Mesendoderm (in vitro differentiated cells): ENCODE measurements at places on chromosomes 12 and 14.

DNA sequence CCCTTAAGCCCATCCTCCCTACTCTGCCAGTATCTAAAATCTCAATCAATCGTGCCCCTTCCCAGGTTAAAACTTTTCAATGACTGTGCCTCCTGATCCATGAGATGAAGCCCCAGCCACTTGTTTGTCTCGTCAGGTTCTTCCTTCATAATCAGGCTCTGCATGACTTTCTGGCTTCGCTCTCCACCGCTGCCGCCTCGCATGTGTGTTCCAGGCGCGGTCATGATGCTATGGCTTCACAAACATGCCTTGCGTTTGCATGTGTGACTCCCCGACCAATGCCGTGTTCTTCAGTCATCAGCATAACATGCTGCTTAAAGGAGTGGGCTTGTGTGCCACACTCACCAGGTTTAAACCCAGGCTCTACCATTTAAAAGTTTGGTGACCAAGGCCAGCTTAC, 5.0 kb upstream of the C1RL start:
- DNase-seq: no peak

GRCh38 chr12:114683709-114684097, 272 bp downstream of the TBX3 start:
- DNase-seq: no peak

DNA sequence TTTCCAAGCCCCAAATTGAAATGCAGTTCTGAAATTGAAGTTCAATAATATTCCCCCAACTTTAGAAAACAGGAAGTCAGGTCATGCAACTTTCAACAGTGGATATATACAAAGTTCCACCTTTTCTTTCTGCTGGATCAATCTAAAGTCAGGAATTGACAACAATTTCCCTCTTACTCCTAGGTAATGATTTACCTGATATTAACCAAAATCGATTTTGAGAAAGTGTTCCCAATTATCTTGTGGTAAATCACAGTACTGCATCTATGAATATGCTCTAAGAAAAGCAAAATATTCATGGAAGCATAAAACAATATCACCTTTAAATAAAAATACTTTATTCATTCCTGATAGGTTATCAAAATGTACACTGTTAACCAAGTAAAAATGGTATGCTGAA, 28.4 kb downstream of the BDKRB1 start:
- DNase-seq: no peak

DNA sequence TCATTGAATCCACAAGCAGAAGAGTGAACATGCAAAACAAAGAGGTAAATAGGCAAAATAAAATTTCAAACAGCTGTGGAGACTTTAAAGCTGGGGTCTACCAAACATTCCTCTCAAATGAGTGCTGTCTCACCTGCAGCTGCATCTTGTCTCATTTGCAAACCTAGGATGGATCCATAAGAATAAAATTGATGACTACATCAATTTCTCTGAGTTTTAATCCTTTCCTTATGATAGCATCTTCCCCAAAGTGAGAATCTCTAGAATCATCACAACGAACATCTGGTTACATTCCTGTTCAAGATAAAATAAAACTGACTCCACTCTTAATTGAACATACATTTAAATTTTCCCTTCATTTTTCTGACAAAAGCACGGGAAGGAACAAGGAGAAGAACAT, 18.2 kb downstream of the SSTR1 start:
- DNase-seq: no peak

- peak; percentile 83 for DNase-seq
These were observed 235.2 kb downstream of the SLC41A2 start for GRCh38 chr12:104722601-104723534.

GRCh38 chr12:114448618-114448933, 42.6 kb upstream of the TBX5 start:
- peak; percentile 71 for DNase-seq

DNA sequence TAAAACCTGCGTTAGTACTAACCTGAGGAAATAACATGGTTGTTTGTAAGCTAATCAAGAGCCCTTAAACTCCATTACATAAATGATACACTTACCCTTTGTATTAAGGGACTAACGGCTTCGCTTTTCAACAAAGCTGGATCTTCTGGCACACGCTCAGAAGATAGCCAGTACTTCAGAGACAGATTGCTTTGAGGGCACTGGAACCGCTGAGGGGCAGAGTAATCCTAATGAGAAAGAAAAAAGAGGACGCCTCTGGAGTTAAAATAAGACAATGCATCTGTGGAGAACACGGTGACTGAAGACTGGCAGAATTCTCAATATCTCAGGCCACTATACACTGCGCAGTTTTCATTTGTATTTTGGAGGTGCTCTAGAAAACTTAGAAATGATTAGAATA, 1.5 kb upstream of the KTN1 start:
- no peak for DNase-seq

- no peak for DNase-seq
These were observed 336.2 kb upstream of the GARIN6 start for GRCh38 chr12:99311373-99311772.

- DNase-seq: no peak
These were observed 358.9 kb downstream of the PAWR start for GRCh38 chr12:79331870-79332269.

DNA sequence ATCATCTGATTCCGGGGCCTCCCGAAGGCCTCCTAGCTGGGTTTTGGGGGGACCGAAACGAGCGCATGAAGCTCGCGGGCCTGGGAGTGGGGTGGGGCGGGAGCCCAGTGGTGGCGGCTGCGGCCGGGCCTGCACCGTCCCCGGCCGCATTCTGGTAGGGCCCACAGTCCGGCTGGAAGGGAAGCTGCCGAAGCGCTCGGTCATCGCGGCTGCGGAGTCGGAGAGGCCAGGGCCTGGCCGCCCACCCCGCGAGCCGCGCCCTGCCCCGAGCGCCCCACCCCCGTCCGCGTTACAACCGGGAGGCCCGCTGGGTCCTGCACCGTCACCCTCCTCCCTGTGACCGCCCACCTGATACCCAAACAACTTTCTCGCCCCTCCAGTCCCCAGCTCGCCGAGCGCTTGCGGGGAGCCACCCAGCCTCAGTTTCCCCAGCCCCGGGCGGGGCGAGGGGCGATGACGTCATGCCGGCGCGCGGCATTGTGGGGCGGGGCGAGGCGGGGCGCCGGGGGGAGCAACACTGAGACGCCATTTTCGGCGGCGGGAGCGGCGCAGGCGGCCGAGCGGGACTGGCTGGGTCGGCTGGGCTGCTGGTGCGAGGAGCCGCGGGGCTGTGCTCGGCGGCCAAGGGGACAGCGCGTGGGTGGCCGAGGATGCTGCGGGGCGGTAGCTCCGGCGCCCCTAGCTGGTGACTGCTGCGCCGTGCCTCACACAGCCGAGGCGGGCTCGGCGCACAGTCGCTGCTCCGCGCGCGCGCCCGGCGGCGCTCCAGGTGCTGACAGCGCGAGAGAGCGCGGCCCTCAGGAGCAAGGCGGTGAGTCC, at the start of gene KLC1:
Gene KLC1, plus strand, starts transcription at position 528 of the 819 bp plus-strand sequence. CDS start 25,354 bp downstream, outside the sequence.
- peak; percentile 75 for DNase-seq

DNA sequence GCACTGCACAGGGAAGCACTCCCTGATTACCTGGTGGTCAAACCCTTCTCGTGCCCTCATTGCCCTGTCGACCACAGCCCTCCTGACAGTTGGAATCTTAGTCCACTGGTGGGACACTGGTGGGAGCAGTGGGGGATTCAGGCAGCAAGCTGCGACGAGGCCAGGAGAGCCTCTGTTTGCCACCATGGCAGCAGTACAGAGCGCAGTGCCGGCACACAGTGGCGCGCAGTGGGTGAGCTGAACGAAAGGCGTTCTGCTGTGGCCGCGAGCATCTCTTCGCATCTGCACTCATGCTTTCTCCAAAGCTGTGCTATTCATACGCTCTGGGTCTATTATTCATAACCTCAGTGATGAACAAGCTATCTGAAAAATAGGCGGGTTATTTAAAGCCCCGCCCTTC, 14.3 kb downstream of the RFLNA start:
- DNase-seq: no peak

DNA sequence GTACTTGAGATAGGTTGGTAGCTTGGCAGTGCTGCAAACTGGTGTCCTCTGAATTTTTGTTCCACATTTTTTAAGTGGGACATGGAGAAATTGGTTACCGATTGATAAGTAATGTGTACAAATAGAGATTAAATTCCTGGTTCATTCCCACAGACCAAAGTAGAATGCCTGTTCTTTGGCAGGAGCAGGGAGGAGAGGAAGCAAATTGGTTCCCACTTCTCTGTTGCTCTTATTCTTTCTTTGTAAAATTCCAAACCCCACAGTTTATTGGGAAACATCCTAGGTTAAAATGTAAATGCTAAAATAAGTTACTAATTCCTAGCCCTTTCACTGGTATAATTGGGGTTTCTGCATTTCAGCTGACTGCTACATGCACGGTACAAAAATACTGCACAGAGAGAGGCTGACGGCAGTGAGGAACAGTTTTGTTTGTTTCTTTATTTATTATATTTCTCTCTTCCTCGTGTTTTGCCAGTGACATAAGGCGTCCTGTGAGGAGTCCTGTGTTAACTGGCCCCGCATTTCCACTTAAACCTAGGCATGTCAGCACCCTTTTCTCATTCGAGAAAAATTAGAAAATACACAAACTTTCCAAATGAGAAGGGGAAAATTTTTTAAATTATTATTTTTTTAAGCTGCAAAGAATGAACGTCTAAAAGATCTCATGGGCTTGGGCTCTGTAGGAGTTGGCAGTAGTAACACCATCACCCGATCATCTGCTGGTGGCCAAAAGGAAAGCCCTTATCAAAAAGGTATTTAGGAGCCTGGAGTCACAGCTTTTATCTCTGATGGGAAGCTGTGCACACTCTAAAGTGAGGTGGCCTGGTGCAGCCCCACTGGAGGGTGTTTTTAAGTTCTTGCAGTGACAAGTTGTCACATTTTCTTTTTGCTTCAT, 25.4 kb upstream of the BCL7A start:
- peak; percentile 52 for DNase-seq

DNA sequence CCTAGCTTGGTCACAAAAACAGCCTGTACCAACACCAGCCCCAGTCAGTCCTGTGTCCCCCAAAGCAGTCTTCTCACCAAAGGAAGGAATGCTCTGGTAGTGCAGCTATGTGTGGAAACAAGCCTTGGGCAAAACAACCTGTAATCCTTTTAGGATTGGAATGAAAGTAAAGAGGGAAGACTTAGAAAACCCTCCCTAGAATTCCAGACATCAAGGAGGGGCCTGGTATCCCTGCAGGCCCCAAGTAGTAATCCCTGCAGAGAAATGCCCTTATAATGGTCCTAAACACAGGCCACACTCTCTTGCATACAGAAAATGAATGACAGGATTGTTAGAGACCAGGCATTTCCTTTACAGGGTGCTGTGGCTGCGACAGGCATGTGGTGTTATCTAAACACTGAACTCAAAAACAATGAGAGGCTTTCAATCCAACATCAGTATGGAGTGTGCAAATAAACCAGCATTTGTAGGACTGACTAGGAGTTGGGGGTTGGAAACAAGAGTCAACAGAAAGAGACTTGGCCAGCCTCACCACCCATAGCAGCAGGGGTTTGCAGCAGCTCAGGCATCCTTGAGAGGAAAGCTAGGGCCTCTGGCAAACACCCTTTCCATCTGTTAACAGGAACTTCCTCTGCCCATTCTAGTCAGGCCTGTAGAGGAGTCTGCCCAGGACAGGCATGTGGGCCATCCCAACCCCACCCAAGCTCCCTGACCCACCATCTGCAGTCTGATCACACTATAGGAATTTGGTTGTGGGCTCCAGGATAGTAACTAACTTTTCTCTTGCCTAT, 59.1 kb downstream of the DCAF5 start:
- DNase-seq: peak; percentile 92

GRCh38 chr12:57614178-57614947, 3.1 kb downstream of the ARHGEF25 start:
- DNase-seq: peak; percentile 82

- DNase-seq: no peak
These were observed 1058.9 kb downstream of the GALC start for GRCh38 chr14:86933958-86934595.

DNA sequence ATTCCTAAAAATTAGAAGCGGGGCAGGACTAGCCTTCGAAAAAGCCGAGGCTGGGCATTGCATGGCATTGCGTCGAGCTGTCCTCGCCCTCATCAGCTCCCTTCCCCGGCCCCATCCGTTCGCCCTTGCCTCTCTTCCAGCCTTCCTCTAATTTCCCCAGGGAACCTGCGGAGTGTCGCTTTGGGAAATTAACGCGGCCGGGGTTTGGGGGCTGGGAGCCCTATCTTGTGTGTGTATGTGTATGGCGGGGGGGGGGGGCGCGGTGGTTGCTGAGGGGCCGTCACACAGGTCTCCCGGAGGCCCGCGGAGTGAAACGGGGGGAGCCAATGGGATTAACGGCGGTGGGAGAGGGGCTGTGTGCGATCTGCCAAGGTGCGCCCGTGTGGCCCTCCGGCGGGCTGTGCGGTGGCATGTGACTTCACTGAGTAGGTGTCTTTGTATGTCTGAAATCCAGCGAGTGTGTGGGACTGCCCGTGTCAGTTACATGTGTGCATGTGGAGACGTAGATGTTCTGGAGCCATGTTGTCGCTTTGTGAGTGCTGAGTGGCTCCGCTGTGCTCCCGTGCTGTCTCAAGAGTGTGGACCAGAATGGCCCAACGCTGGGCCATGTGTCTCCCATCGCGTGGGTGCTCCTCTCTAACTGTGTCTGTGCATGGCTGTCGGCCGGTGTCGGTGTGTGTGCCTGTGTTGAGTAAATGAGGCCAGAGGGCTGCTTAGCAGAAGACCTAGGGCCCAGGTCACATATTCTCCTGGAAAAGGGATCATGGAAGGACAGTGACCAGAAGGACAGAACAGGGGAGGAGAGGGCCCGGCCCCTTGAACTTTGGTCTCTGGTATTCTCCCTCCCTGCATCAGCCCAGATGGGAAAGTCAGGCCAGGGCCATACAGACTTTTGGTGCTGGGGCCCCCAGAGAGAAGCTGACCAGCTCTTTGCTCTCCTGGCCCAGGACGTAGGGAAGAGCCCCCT, 1.5 kb downstream of the PTMS start:
- DNase-seq: no peak

DNA sequence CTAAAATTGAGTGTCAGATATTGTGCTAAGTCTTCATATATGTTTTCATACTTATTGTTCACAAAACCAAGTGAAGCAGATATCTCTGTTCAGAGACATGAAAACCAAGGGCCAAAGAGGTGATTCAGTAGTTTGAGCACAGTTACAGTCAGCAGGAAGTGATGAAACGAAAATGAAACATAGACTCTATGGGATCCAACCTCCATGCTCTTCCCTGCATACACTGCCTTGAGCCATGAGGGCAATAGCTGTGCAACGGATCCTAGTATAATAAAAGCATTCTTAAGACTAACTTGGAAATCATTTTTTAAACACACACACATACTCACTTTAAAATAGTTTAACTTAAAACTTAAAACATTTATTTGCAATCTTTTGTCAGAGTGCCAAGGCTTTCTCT, 27.9 kb downstream of the ESR2 start:
- DNase-seq: no peak

DNA sequence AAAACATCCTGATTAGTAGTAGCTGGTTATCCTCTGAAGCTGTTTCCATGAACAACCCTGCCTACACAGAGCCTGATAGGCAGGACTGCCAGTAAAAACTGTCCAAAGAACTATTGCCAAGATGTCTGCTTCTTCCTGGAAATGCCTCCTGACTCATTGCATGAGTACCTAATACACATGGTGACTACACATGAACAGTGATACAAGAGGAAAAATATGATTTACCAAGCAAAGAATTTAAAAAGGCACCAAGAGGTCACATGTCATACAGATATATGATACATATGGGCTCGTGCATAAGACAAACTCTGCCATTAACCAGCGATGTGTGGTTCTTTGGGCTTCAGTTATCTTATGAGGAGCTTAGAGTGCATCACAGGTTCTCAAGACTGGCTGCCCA, 552.3 kb downstream of the SLC16A7 start:
- no peak for DNase-seq
